ENCODE measurements at places on chromosomes 6 and 20. TPM values are rescaled to one million over a fixed set of nuclear protein-coding genes. Genes with fewer than 3 reads are reported as not detected.

Gene PLEKHG1
- 11.8 TPM for total RNA-seq

Gene PNLDC1
- total RNA-seq = not detected

Gene SLC32A1
- total RNA-seq = 5.9 TPM

Gene PSMB9
- total RNA-seq = 0.74 TPM

Gene BANF2
- not detected for total RNA-seq

Gene STMN3
- 102 TPM for total RNA-seq

Gene MEI4
- total RNA-seq = 0.25 TPM

Gene KCNQ2
- 136 TPM for total RNA-seq

Gene CCM2L
- total RNA-seq = 2.2 TPM

Gene ADGRB3
- 110 TPM for total RNA-seq

Gene PIGU
- 15.2 TPM for total RNA-seq

Gene ERVFRD-1
- total RNA-seq = not detected

Gene NDUFAF5
- total RNA-seq = 21.9 TPM

Gene RBPJL
- total RNA-seq = not detected

Gene SEC63
- total RNA-seq = 44.7 TPM

Gene MATN4
- not detected for total RNA-seq

Gene HTR1B
- 2.2 TPM for total RNA-seq

Gene FAM209B
- not detected for total RNA-seq

Gene KCNB1
- 9.3 TPM for total RNA-seq

Gene DEFB124
- not detected for total RNA-seq

Gene TPX2
- total RNA-seq = 6.6 TPM

Gene TMEM217
- 0.49 TPM for total RNA-seq

Gene IL17F
- 0.25 TPM for total RNA-seq

Gene TREM2
- 3.0 TPM for total RNA-seq

Gene RHAG
- total RNA-seq = 0.49 TPM

Gene RIPOR3
- 0.98 TPM for total RNA-seq

Gene KIF13A
- total RNA-seq = 14.5 TPM

Gene HLA-DRB1
- 1.7 TPM for total RNA-seq

Gene UST
- 30.0 TPM for total RNA-seq

Gene VSX1
- total RNA-seq = under 0.01 TPM

Gene RFX6
- total RNA-seq = not detected

Gene BAG2
- total RNA-seq = 1.5 TPM

Gene SNTA1
- total RNA-seq = 10.6 TPM

Gene SIRPB1
- not detected for total RNA-seq

Gene TCF21
- not detected for total RNA-seq

Gene NTSR1
- total RNA-seq = 5.7 TPM

Gene LY6G5C
- 1.2 TPM for total RNA-seq

Gene XPO5
- total RNA-seq = 29.7 TPM

Gene NRSN1
- 28.8 TPM for total RNA-seq

Gene LRFN2
- 17.9 TPM for total RNA-seq

Gene SYNCRIP
- 85.3 TPM for total RNA-seq

Gene SIGLEC1
- total RNA-seq = 0.25 TPM

Gene POM121L2
- total RNA-seq = not detected

Gene SLC4A11
- under 0.01 TPM for total RNA-seq

Gene TSPO2
- not detected for total RNA-seq

Gene VARS1
- total RNA-seq = 41.1 TPM

Gene SLC52A3
- 0.49 TPM for total RNA-seq

Gene TREML4
- not detected for total RNA-seq

Gene CST2
- total RNA-seq = not detected

Gene TRAPPC3L
- total RNA-seq = under 0.01 TPM

Gene HDGFL1
- total RNA-seq = under 0.01 TPM

Gene TPD52L1
- 3.4 TPM for total RNA-seq

Gene CST4
- not detected for total RNA-seq

Gene C20orf96
- total RNA-seq = 11.1 TPM

Gene C6orf52
- 0.98 TPM for total RNA-seq

Gene GMPR
- 1.2 TPM for total RNA-seq

Gene PRR18
- 0.25 TPM for total RNA-seq

Gene PNPLA1
- 0.25 TPM for total RNA-seq

Gene CLPSL2
- not detected for total RNA-seq

Gene SLC22A2
- 0.74 TPM for total RNA-seq

Measured in temporal lobe (tissue), 4 donors.